ENCODE measurements at places on chromosomes 3 and 15.

DNA sequence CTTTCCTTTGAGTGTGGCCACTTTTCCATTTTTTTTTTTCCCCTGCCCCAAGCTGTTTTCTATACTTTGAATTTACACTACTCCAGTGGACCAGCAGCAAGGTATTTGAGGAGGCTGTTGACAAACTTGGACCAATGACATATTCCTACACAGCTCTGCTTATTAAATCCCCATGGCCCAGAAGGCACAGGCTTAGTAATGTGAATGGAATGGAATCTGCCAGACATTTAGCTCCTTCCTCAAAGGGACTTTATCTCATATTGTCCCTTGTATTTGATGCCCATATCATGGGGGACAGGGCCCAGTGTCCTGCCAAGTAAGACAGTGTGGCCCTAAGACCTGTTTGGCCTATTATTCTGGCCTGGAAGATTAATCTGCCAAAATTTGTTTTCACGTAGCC, 107.5 kb downstream of the CHCHD6 start:
- DNase-seq: no peak

DNA sequence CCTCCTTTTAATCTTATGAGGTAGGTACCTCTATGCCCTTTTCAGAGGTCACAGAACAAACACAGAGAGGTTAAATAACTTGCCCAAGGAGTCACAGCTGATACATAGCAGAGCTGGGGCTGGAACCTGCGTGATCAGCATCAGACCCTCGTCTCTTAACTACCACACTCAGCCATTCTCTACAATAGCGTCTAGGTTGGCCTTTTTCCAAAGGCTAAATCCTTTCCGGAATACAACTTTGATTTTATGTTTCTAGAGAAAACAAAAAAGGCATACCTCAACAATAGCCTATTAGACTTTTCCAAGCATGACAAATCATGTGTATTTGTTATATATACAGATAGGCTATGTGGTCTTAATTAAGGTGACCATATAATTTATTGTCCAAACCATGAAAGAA, 187.2 kb downstream of the RORA start:
- DNase-seq: no peak

- no peak for DNase-seq
Measured at GRCh38 chr3:66655044-66655443, 154.2 kb upstream of the LRIG1 start.

- no peak for DNase-seq
Measured at GRCh38 chr3:21744793-21745192, 6.2 kb downstream of the ZNF385D start.

DNA sequence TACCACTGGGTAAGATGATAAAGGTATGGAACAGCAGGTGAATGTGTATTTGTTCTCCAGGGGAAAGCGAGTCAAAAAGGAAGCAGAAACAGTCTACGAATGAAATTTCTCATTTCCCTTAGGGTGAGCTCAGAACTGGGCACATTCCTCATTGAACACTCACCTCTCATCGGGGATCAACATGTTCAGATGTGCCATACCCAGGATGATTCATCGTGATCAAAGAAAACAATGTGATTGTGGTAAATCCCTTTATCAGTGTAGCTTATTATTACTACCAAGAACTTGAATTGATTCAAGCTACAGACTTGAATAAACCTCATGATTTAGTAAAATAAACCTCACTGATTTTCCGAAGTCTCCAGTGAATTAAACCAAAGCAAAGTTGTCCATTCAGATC, 72.1 kb downstream of the GJD2 start:
- no peak for DNase-seq

DNA sequence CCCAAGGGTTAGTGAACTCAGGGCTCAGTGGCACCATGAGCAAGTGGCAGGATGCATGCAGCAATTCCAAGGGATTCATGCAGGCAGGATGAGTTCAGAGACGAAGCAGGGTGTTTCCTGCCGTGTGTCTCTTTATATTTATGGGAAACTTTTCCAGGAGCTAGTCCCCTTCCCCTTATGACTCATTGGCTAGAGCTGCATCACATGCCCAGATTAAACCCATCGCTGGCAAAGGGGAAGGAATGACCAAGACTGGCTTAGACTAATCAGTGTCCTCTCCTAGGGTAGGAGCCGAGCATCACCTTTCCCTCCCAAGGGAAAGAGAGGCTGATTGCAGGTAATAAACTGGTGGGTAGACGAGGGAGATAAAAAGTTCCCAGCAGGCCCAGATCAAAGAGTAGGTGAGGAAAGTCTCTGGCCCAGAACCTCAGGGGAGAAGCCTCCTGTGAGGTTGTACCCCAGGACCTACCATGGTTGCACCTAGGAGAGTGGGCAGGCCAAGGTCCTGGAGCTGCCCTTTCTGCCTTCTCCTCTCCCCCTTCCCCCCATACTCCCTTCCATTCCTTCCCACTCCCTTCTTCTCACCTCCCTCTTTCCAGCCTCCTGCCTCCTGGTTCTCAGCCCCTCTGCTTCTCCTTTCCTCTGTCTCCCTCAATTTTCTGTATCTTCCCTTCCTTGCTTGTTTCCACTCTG, 67.8 kb upstream of the ITGA11 start:
- no peak for DNase-seq

DNA sequence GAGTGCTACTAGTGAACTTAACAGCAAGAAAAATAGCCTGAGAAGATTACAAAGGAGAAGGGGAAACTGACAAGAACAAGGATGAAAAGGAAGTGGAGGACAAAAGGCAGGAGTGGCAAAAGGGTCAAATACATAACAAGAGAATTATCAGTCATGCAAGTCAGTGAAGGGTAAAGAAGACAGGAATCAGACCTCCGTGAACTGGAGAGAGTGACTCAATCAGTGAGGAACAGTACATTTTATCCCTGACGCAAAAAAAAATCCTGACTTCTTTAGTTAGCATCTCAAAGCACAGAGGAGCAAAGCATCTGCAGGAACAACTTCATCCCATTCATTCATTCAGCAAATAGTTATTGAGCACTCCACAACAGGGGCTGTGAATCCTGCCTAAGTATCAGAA, 97.8 kb downstream of the SST start:
- DNase-seq: no peak

DNA sequence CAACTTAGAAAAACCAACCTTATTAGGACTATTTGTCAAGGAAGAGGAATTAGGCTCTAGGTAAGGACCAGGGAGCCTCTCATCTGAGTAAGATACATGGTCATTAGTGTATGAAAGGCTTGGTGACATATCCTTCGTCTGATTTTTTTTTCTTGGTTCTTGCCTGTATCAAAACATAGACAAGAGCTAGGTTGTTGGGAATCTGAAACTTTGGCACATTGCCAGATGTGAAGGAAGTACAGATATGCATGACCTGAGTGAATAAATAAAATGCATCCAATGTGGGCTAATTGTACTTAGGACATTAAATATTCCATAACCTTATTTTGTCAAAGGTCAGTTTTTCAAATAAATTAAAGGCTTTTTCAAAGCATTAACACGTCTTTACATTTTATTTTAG, 151.8 kb downstream of the SYNPR start:
- no peak for DNase-seq

DNA sequence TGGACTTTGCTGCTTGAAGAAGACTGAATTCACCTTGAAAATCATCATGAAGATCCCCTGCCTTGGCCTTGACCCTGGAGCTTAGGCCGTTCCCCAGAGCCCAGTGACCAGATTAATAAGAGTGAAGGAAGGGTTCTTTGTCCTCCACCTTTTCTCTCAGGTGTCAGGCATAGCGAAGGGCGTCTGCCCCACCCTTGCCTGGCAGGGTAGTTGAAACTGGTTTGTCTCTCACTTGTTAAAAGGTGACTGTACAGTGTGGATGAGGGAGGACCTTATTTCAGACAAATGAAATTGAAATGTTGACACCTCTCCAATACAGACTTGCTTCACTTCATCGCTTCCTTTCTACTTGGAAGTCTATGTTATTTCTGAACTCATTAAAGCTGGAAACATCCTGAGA, 223.7 kb upstream of the BHLHE40 start:
- DNase-seq: no peak

GRCh38 chr15:68969298-68969697, 39.0 kb downstream of the SPESP1 start:
- DNase-seq: no peak

GRCh38 chr3:77342688-77343087, 302.8 kb downstream of the ROBO2 start:
- DNase-seq: no peak

DNA sequence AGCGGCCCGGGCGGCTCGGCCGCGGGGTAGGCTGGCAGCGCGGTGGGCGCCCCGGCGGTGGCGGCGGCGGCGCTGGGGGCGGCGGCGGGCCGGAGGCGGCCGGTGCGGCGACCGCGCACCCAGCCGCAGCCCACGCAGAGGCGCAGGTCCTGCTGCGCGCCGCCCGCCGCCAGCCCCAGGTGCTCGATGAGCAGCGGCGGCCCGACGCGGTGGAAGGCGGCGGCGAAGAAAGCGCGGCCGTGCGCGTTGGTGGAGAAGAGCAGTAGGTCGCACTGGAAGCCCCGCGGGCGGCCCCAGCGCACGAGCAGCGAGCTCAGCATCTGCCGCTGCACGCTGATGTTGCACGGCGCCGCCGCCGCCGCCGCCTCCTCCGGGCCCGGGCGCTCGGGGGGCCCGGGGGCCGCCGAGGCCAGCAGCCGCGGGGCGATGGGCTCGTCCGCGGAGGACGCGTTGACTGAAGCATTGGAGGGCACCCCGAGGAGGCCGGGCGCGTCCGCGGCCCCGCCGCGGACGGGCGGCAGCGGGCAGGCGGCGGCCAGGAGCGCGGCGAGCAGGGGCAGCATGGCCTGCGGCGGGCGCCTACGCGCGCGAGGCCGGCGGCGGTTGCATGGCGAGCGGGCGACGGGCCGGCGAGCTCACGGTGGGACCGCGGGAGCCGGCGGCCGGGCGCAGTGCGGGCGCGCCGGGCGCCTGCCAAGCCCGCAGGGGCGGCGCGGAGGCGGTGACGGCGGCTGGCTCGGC, 452 bp downstream of the TMEM158 start:
- DNase-seq: no peak

DNA sequence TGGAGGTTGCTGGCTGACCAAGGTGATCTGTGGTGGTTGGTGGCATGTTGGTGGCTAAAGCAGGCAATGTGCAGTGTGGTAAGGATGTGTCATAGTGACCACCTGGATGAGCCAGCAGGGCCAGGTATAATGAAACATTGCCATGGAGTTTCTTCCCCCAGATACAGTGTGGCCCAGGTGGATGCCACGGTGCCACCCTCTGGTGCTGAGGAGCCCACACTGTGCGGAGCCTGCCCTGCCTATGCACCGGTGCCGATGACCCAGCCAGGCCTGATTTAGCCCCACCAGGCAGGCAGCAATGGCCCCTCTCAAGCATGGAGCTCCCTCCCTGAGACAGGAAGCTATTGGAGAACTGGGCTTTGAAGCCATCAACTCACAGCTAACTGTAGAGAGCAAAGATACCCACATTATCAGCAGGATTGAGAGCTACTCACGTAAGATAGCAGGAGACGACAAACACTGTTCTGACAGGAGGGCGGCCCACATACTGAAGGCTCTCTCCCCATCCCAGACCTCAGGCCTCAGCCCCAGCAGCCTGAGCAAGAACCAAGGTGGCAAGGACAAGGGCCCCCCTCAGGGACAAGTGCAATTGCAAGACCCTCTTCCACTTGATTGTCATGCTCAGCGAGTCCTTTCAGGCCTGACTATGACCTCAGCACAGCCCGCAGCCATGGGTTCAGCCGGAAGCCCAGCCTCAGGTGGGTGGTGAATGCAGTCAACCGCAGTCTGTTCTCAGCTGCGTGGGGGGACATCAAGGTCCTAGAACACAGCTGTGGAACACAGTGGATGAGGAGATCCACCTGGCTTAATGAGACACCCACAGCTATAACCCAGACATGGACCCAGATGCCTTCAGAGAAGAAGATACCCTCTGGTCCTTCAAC, 82.8 kb upstream of the CDV3 start:
- DNase-seq: no peak

DNA sequence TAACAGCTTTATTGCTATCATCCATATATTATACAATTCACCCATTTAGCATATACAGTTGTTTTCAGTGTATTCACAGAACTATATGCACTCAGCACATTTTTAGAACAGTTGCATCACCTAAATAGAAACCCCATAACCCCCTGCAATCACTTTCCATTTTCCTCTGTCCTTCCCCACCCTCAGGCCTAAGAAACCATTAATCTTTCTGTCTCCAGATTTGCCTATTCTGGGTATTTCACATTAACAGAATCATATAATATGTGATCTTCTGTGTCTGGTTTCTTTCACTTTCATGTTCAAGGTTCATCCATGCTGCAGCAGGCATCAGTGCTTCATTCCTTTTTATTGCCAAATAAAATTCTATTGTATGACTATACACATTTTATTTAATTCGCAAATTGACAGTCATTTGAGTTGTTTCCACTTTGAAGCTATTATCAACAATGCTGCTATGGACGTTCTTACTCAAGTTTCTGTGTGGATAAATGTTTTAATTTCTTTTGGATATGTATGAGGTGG, 39.8 kb downstream of the ADAMTS17 start:
- no peak for DNase-seq

DNA sequence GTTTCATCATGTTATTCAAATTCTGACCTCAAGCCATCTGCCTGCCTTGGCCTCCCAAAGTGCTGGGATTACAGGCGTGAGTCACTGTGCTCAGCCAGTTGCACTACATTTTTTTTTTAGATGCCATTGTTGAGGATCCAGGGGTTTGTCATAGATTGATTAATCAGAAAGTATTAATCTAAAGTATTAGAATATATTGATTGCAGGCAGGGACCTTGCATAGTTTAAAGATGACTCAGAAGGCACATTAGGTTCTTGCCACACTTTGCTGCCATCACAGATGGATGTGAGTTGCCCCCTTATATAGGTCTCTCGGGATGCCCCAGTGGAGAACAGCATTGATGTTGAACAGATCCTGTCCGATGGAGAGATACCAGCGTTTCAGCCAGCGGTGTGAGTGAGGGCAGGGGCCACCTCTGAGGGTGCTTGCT, 41.1 kb downstream of the IGF1R start:
- DNase-seq: no peak

GRCh38 chr3:177595530-177596188, 398.4 kb upstream of the TBL1XR1 start:
- peak; percentile 55 for DNase-seq

- DNase-seq: no peak
Measured at GRCh38 chr3:15324379-15324808, 8.0 kb downstream of the SH3BP5 start.

DNA sequence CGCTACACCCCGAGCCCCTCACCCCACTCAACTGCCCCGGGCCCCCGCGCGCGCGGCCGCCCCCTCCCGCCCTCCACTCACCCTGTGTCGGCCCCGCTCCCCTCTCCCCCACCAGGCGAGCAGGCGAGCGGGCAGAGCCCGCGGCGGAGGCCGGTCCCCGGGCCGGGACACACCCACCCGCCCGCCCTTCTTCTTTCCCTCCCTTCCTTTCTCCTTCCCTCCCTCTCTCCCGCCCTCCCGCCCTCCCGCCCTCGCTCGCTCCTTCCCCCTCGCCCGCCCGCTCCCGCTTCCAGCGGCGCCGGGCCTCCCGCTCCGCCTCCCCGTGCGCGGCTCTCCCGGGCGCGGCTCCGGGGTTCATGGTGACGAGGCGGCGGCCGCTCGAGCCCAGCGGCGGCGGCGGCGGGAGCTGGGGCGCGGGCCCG, at the start of gene CTDSPL:
Gene CTDSPL (plus strand): TSS at position 261 of the 422 bp plus-strand sequence. CDS start 320 bp downstream, outside the sequence.
- DNase-seq: no peak

Measured in H4 (cell line).